ENCODE measurements at places on chromosomes 12 and 14. TPM values are rescaled to one million over a fixed set of nuclear protein-coding genes. Genes with fewer than 3 reads are reported as not detected.

DNA sequence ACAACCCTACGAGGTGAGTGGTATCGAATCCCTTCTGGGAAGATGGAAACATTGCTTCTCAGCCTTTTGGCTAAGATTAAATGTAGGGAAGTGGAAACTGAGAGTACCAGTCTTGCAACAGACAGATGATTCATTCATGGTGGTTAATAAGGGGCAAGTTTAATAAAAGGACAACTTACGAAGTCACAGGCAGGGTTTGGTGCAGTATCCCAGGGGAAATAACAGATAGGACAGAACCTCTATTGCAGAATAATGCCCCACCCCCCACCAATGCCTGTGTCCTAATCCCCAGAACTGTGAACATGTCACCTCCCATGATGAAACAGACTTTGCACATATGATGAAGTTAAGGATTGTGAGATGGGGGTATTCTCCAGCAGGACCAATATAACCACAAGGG is 212.5 kb downstream of the TBX5 start:
- no peak for DNase-seq

- no peak for DNase-seq
These were observed 934.9 kb downstream of the LRFN5 start for GRCh38 chr14:42541535-42542001.

DNA sequence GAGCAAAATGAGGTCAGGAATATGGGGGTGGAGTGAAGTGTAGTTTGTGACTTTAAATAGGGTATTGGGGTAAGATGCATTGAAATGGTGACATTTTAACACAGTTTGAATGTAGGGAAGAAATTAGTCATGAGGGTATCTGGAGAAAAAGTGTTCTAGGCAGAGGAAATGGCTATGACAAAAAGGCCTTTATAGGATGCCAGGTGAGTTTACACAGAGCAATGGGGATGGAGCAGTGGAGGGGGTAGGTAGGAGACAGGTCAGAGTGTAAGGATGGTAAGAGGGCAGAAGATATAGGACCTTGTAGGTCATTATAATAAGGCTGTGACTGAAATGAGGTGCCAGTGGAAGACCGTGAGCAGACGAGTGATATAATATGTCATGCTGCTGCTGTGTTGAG is 30.4 kb downstream of the HEATR5A start:
- no peak for DNase-seq

GRCh38 chr12:666766-667308 is 3.6 kb upstream of the NINJ2 start:
- DNase-seq: no peak

CRIP2 gene
- 0.64 TPM for total RNA-seq
